ENCODE measurements at places on chromosomes 4 and X.

DNA sequence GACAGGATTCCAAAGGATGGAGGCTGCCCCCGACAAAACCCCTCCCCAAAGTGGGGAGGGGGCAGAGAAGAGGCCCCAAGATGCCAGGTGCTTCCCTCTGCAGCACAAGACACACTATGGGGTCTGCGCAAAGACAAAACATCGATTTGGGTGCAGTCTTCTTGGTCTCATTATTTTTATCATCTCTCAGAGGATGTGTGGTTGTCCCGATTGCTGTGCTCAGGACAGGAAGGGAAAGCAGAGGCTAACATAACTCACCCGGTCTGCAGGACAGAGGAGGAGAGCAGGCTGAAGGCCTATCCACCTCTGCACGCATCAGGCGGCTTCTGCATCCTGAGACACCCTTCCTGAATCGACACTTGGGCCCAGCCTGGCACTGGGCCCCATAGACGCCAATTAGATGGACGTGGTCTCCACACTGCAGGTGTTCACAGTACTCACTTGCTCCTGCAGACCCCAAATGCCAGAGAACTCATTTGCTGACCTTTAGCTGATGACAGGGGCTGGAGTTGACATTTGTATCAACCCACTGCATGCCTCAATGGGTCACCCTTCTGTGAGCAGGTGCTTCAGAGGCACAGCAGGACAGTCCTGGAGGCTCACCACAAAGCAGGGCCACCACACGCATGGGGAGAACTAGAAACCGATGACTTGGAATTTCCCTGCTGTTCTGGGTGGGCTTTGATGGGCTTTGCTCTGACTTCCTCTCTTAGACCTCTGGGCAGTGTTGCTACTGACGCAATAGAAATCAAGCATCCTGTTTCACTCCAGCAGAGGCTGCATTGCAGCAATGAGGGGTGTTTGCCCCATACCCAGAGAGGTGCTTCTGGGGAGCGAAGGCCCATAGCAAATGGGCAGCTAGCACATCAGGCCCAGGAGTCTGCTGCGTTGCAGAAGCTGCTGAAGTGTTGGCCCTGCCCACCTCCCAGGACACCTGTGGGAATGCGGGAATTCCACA, 96.3 kb upstream of the ENPP6 start:
- no peak for DNase-seq

GRCh38 chr4:13642170-13642950, 14.8 kb upstream of the BOD1L1 start:
- DNase-seq = peak; percentile 28

GRCh38 chrX:129653971-129654651, 645 bp downstream of the APLN start:
- DNase-seq = no peak

DNA sequence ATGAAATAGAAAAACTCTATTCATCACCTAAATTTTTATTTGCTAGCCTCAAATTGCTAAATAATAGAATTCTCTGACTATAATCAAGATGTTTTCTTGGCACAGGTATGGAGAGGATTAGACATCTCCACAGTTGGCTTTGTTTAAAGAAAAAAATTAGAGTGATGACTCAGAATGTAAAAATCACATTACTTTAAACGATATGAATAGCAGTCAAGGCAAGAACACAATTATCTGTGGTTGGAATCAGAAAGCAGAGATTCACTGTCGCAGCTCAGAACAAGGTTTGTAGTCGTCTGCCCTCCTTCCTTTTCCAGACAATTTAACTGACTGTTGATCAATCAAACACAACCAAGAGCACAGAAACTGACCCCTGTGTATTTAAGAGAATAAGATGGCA, 32.2 kb upstream of the CCKAR start:
- DNase-seq = no peak

DNA sequence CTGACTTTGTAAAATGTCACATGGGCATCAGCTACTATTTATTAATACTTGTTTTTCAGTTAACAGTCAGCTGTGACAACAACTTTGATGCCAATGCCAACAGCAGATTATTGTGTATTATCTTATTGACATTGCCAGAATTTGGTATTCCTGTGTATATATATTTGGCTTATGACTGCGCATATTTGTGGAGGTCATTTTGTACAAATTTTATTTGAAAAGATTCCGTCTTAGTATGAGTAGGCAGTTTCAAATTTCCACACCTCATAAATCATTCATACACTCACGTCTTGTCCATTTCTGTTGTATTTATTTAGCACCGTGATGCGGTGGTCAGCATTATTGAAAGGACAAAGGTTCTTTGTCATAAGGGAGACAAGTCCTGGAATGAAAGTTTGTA, 558.2 kb upstream of the NDST4 start:
- DNase-seq = no peak

DNA sequence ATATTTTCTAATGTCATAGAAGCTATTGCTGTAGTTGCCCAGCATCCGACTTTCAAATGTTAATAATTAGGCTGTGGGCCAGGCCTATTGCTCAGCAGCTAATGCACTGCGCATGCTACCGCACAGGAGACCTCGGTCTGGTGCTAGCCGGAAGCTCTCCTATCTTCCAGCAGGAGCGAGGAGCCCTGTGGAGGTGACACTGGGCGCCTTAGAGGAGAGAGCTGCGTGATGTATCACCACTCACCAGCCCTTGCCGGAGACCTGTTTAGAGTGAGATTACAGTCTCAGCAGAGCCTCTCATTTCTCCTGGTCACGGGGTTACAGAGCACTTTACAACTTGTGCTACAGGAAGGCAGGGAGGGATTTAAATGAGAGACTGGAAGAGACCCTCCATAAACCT, 31.1 kb upstream of the MID1IP1 start:
- no peak for DNase-seq

DNA sequence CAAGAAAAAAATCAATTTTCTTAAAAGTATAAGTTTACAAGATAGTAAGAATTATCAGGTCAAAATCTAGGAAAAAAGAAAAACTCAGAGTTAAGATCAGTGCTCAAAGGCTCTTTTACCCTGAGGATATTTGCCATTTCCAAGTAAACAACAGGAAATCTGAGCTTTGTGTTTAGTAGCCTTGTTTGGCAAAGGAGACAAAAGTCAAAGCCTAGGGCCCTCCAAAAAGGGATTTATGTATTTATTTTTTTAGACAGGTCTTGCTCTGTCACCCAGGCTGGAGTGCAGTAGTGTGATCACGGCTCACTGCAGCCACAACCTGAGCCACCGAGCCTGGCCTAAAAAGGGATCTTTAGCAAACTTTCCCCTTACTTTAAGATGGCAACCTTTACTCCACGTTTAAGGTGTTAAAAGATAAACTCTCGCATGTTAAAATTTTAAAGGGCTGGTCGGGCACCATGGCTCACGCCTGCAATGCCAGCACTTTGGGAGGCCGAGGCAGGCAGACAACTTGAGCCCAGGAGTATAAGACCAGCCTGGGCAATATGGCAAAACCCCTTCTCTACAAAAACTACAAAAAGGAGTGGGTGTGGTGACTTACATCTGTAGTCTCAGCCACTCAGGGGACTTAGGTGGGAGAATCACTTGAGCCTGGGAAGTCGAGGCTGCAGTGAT, 21.3 kb upstream of the OPHN1 start:
- DNase-seq = no peak

GRCh38 chr4:7844594-7844991, 95.1 kb downstream of the AFAP1 start:
- DNase-seq = no peak
